ENCODE measurements at places on chromosomes 12 and 14. TPM values are rescaled to one million over a fixed set of nuclear protein-coding genes. Genes with fewer than 3 reads are reported as not detected.

GRCh38 chr14:31945074-31945613 is 132.0 kb upstream of the ARHGAP5 start:
- no peak for DNase-seq

- DNase-seq, result no peak
These were observed 303.4 kb downstream of the APAF1 start for GRCh38 chr12:98948343-98948949.

DNA sequence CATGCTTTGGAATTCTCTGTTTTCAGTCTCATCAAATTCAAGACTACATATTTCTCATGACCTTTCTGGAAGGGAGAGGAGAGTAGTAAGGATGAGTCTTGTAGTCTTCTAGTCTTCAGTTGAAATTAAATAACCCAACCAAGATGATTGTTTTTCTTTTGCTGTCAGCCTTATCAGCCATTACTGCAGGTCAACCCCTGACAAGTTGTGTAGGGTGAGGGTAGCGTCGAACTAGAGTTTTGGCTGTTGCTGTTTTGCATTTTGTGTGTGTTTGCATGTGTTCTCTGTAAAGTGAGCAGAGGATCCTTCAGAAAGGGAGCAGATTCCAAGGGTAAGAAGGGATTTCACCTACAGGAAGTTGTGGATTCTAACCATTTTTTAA is 28.4 kb downstream of the DIP2B start:
- no peak for DNase-seq

Gene FOXM1
- 6.3 TPM for total RNA-seq

Gene VRTN
- total RNA-seq, result not detected

DNA sequence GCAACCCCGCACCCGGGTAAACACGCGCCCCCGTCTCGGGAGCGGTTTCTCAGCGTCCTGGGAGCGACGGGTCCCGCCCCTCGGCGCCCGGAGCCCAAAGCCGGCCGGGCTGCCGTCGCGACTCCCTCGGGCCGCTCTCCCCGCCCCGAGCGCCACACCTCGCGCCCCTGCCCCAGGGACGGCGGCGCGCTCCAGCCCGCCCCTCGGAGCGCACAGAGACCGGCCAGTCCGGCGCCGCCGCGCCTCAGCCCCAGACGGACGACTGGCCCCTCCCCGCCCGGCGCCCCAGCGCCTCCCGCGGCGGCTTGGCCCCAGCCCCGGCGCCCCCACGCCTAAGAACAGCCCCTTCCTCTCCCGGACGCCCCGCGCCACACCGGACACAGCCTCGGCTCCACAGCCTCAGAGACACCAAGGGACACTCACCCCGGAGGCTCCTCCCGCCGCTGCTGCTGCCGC is 411 bp downstream of the BTBD7 start:
- peak; percentile 67 for DNase-seq

GRCh38 chr12:96197503-96198272 is 3.5 kb downstream of the ELK3 start:
- DNase-seq, result no peak

DNA sequence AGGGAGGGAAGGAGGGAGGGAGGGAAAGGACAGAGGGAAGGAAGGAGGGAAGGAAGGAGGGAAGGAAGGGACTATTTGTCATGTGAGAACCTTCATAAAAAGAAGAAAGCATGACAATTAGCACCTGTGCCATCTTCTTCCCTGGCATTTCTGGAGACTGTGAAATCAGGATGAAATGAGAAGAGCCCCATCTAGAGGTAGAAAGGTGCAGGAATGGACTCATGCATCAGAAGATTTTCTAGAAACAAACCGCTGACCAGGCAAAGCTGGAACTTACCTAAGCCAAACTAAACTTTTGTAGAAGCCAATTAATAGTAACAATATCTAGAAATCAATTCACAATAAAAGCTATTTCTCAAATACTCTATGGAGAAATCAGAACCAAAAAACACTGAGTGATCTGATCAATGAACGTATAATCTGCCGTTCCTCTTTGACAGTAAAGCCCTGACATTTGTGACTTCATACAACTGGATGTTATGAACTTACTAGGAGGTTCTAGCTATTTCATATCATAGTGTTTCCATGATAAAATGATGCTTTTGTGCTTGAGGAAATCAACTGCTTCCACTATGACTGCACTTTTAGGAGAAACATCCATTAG is 24.4 kb upstream of the CRACR2A start:
- peak; percentile 72 for DNase-seq

DNA sequence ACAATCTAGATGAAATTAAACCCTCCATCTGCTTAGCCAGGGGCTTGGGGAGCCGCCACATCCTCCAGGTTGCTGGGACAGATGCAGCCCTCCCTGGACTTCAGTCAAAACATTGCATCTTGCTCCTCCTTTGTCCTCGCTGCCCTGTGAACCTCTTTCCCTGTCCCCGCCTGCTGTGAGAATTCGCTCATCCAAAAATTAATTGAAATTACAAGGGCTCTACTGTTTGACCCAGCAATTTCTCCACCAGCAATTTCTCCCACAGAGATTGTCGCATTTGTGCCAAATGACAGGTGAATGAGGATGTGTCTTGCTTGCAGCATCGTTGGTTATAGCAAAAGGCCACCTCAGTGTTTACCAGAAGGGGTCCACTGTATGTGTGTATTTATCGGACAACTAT is 5.0 kb upstream of the POP5 start:
- peak; percentile 31 for DNase-seq

DNA sequence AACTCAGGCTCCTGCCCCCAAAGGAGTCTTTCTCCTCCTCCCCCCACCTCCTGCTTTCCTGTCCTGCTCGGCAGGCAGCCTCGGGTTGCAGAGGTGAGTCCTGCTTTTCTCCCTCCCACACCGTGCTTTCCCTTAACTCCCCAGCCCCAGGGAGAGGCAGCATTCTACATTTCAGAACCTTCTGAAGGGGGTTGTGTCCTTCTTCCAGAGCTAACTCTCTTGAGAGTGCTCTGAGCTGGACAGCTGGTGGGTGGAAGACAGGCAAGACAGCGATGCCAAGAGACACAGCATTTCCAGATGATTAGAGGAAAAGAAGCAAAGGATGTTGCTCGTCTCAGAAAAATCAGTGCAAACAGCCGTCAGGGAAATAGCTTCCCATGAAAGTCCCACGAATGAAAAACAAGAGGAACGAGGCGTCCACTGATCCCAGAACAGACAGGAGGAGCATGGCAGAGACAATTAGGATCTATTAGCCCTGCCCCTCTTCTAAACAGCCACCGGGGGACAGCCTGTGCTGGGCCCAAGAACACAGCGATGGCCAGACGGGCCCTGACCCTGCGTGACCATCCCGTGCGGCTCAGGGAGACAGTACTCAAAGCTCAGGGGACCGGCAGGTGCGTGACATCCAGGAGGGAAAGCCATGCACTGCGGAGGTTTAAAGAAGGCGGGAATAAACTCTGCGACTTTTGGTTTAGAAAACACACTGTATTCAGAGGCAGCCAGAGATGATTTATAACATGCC is 216.5 kb upstream of the RTL1 start:
- DNase-seq, result no peak

Gene CLEC4C
- not detected for total RNA-seq

GRCh38 chr14:22266683-22267082 is 322.3 kb downstream of the DAD1 start:
- no peak for DNase-seq

Gene CYP46A1
- total RNA-seq, result 6.1 TPM

- peak; percentile 25 for DNase-seq
These were observed 13.5 kb downstream of the C3AR1 start for GRCh38 chr12:8052679-8053078.

DNA sequence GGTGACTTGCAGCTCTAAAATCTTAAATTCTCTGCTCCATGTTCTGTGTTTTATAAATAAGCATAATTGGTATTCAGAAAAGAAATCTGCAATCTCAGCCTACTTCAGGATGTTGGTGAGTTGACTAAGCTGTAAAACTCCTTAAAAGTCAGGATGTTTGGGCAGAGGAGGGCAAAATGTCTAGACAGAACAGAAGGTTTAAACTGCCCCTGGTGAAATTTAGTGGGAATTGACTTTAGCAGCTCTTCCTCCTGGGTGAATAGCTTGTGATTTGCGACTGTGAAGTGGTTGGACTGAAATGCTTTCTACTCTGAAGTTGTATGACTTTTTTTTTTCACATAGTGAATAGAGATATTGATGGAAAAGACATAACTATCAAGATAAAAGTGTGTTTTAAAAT is 85.8 kb downstream of the CAND1 start:
- DNase-seq, result no peak

Gene PPFIA2
- 148 TPM for total RNA-seq

Gene SLCO1B3
- not detected for total RNA-seq

DNA sequence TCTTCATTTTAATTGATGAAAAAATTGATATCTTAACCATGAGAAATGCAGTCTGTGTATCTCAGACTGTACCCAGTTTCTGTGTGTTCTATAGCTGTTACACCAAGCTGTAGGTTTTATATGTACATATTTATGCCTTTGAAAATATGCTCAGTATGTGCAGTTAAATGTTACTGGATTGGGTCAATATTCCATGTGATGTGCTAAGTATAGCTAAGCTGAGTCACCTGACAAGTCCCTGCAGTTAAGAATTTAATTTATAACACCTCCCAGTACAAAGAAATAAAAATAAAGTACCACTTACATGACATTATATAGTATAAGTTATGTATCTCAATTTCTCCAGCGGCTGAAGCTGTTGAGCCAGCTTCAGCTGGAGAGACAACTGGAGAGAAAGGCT is 984.0 kb downstream of the GALC start:
- no peak for DNase-seq

GRCh38 chr12:63882844-63883243 is 38.3 kb downstream of the SRGAP1 start:
- DNase-seq, result no peak

GRCh38 chr14:105483300-105484068 is 3.2 kb upstream of the CRIP1 start:
- DNase-seq, result no peak

- DNase-seq, result no peak
These were observed 72.9 kb downstream of the ACACB start for GRCh38 chr12:109189291-109189690.

Gene IGF1
- total RNA-seq, result 7.1 TPM

DNA sequence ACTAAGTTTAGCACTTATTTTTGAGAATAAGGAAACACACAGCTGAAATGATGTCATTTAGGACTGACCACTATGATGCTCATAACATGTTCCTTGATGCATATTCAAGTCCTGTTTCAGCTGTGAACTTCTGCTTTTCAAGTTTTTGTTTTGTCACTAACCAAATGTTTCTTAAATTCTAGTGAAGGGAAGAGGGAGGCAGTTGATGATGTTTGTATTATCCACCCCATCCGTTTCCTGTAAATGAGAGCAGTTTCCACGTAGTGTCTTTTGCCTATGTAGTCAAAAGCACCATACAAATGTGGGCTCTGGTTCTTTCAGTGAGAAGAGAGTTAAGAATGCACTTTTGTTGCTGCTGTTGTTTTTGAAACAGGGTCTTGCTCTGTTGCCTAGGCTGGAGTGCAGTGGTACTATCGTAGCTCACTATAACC is 491.8 kb downstream of the PCNX1 start:
- DNase-seq, result no peak

DNA sequence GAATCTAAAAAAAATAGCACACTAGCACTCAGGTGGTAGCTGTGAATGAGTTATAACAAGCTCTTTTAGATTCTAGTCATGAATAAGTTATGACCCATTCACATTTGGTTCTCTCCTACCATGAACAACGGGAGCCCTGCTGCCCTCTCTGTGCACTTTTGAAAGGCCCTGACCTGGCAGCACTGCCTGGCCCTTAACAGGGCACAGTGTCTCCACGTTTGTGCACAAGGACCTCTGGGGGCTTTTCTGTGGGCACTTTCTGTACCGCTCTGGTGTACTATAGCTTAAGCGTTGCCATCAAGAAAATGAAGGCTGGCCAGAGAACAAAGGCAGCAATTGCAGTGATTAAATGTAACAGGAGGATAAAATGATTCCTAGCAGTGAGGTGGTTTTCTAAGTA is 21.2 kb downstream of the CCDC92 start:
- DNase-seq, result no peak

- DNase-seq, result no peak
These were observed 13.3 kb upstream of the TCP11L2 start for GRCh38 chr12:106289196-106289681.

GRCh38 chr14:38469156-38469555 is 213.3 kb upstream of the CLEC14A start:
- DNase-seq, result no peak

Gene ENDOU
- total RNA-seq, result not detected

Gene PLEKHD1
- total RNA-seq, result 1.3 TPM

Gene LMO3
- 62.1 TPM for total RNA-seq

GRCh38 chr12:868722-869121 is 80.8 kb downstream of the RAD52 start:
- no peak for DNase-seq

Gene KLRC1
- total RNA-seq, result not detected

Gene LUM
- total RNA-seq, result 57.6 TPM

GRCh38 chr14:72539661-72540315 is 354.1 kb downstream of the DPF3 start:
- no peak for DNase-seq

- DNase-seq, result no peak
These were observed 56.8 kb upstream of the CHST11 start for GRCh38 chr12:104399740-104400612.

DNA sequence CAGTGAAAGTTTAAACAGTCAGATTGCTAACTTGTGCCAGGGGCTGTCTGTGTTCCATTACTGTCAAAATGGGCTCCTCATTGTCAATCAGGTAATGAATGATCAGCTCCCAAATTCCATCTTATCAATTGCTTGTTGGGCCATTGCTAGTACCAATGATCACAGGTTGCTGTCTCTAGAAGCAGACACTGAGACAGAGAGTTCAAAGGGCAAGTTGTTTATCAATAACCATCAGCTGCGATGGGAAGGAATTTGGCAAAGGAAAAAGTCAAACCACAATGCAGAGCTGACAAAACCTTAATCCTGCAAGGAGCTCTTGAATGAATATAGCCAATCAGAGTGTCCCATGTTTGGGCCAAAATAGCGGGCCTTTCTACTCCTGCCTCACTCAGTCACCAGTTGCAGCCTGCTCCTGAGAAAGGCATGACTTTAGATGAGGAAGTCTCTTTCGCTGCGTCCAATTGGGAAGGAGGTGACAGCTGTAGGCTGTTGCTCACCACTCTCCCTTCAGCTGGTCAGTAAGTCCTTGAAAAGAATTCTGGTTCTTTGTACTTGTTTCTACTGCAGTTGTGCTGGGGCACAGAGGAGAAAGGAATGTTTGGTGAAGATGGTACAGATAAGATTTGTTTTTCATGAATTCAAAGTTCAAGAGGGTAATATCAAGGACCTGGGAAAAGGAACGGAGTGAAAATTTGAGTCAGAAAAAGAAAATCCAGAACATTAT is 179.2 kb upstream of the PDE3A start:
- no peak for DNase-seq

Gene SLC6A12
- total RNA-seq, result 11.1 TPM

Gene ZC3H10
- 9.4 TPM for total RNA-seq

Gene GLT8D2
- 9.2 TPM for total RNA-seq

Gene ANKRD33
- 0.09 TPM for total RNA-seq
